ENCODE measurements at places on chromosomes 3 and 15.
A peak's percentile ranks its signal among the peaks of the same experiment; 100 is the strongest.

- DNase-seq: peak; percentile 60
Measured at GRCh38 chr3:18868911-18869689, 279.2 kb upstream of the KCNH8 start.

DNA sequence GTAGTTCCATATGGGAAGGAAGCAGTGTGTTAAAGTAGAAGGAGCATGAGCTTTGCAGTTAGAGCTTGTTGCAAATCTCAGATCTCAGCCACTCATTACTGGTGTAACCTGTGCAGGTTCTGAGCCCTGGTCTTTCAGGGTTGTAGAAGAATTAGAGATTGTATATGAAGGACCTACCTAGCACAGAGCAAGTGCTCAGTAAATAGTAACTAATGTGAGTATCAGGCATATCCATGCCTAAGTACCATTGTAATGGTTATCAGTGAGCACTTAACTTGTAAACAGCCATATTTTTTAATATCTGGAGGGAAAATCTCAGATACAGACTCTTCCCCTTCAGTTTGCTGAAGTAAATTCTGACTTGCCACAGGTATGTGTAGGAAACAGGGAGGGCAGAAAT, 59.3 kb downstream of the MAP6D1 start:
- no peak for DNase-seq

DNA sequence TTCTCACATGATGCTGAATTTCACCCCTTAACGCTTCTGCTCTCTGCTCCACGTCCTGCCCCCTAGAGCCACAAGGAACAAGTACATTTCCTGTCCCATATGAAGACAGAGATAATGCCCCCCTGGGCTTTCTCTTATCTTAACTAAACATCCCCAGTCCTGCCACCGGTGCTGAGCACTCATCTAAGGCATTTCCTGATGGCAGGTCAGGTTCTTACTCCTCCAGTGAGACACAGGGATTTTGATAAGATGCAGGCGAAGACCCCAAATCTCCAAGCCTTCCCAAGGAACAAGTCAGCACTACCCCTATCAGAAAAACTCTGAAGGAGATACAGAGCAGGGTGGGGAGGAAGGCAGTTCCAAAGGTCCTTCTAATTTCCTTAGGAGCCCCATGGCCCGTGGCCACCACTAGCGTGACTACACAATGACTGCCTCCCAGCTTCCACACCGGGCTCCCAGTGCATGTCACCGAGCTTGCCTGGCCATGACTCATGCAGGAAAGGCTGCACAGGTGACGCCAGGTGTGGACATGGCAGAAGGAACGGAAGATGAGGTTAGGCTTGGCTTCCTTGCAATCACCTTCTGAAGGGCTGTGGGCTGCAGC, 152.9 kb downstream of the XXYLT1 start:
- DNase-seq: no peak

DNA sequence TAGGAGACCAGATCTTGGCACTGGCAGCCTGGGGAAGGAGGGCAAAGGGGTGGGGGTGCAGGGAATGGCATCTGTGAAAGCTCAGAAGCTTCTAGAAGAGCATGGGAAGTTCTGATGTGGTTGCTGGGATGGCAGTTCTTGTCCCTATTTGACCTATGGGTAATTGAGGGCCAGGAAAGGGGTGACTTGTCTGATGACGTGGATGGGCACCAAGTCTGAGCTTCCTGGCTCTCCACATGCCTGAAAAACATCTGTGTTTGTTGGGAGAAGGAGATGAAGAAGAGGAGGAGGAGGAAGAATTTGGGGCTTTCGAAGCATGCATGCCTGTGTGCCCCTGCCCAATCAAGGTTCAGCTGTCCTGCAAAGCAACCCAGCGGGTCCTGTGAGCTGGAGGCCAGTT, 158.8 kb downstream of the SMAD6 start:
- DNase-seq: no peak

- DNase-seq: no peak
Measured at GRCh38 chr3:71709908-71710511, 15.2 kb downstream of the EIF4E3 start.

DNA sequence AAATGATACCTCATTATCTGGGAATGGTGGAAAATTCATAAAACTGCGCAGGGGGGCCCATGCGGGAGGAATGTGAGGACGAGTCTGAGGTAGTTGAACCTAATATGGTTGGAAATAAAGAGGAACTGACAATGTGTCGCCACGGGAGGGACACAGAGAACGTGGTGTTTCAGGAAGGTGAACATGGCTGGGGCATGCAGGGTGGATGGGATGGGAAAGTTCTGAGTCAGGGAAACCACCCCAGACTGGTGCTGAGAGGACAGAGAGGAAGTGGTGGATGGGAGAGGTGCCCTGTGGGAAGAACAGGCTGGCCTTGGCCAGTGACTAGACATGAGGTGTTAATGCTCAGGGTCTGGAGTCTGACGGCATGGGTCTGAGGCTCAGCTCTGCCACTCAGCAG, 137.1 kb upstream of the WNT5A start:
- no peak for DNase-seq

- no peak for DNase-seq
Measured at GRCh38 chr3:120684896-120685295, 2.9 kb upstream of the HGD start.

DNA sequence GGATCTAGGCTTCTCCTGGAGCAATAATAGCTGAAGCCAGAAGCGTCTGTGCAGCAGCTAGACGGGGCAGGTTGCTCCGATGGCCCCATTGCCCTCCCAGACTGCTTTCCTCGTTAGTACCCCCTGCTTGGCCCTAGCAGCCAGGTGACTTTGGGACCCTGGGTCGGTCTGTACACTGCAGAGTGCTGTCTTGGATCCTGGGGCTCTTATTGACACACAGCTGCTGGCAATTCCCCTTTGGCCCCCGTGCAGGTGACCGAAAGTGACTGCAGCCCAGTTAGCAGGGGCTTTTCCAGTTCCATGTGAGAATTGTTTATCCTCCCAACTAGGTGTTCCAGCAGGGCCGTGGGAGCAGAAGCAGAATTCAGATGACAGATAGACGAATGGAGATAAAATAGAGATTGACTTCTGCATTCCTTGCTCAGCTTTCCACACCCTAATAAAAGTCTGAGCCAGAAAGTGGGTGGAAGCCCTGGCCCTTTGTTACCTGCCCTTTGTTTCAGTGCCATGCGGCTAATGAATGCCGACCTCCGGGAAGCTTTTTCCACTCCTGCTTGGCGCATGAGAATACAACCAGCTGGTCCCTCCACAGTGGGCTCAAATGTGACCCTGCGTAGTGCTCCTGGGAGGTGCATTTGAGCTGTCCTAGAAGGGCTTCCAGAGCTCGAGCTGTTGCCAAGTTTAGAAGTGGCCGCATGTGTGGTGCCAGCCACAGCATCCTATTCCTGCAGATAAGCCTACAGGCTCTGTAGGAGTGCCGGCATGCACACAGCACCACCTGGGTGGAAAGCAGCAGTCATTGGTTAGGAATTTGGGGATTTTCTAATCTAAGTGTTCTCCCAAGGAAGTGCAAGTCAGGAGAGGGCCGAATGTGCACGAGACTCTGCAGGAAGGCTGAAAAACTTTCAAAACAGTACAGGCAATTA, 94.4 kb downstream of the SLCO3A1 start:
- DNase-seq: no peak

DNA sequence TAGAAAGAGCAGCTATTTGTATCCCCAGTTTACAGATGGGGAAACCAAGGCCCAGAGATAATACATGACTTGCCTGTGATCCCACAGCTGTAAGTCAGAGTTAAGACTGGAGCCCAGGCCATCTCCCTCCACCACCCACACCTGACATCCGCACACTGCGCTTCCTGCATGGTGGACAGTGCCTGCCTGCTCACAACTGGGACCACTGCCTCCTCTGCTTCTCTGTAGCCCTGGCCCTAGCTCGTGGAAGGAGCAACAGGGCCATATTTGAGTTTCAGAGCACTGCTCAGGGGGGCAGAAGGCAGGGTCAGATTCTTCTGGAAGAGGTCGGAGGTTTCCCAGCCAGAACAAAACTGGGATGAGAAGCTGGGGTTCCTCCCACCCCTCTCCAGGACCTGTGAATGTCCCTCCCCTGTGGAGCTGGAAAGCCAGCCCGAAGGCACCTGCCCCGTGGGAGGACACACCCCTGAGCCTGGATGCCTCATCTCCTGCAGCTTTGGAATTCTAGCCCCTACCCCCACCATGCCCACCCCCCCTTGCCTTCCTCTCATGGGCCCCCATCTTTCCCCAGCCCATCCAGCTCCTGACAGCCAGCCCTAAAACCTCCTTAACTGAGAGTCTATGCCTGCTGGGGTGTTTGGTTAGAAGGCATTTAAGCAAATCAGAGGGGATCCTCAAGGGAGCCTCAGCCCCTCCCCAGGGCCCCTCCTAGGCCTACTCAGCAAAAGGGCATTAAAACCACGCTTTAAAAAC, 100.1 kb downstream of the TPRA1 start:
- DNase-seq: no peak

GRCh38 chr3:29597376-29598008, 316.6 kb downstream of the RBMS3 start:
- DNase-seq: no peak

DNA sequence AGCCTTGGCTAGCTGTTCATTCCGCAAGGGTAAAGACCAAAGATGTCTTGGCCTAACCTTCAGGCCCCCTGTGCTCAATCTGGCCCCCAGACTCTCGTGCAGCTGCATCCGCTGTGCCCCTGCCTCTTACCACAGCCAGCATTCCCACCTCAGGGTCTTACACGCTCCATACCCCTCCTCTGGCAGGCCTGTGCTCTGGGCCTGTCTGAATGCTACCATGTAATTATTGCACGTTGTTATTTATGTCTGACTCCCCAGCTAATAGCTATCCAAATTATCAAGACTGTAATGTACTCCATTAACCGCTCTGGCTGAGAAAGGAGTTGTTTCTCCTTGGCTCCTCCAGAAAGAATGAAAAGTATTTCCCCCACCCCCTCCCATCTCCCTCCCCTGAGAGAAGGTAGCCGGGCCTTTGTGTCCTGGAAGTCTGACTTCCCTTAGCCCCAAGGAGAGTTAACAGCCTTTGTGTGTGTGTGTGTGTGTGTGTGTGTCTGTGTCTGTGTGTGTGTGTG, 54.5 kb upstream of the UBE2E1 start:
- DNase-seq: no peak

All from stimulated activated CD4-positive, alpha-beta T cell treated with anti-CD3 and anti-CD28 coated beads, Interleukin-15, amount 100 ng/mL, for 24 hours (primary cell).